ENCODE measurements at places on chromosomes 6 and 20.

DNA sequence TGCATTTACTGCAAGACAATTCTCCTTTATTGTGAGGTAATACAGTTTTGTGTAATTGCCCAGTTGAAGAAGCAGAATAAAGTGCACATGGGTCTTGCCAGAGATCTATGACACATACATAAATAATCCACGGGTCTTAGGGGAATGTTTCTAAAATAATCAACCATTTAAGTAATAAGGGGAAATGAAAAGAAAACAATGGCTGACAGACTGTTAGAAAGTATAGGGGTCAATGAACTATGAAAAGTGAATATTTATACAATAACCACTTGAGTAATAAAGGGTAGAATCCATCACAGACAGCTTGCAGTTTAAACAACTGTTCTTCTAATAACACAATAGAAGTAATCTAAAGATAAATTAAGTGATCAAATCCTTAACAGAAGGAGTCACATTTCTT, 477.2 kb downstream of the EYS start:
- DNase-seq, result no peak

DNA sequence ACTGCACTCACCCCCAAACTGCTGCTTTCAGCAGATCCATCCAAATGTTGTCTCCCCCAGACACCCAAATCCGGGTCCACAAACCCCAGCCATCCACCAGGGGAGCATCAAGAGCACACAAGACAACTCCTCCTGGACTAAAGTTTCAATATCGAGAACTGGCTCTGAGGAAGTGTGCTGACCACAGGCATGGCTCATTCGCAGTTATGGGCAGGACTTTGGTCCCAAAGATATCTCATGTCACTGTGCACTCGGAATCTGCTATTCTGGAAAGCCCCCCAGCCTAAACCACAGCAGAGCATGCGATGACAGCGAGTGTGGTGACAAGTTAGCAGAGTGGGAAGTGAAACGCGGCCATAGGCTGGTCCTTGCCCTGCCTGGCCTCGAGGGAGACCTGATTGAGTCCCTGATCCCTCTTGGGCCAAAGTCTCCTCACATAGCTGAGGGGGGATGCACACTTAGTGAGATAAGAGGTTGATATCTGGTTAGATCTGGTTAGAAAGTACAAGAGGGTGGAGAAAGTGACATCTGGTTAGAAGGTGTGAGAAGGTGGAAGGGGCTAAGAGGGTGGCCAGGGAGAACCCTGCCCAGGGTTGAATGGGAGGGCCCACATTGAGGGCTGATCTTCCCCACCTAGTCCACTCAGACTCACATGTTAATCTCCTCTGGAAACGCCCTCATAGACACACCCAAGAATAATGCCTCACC, 149.7 kb downstream of the MRPL14 start:
- DNase-seq, result peak; percentile 84

DNA sequence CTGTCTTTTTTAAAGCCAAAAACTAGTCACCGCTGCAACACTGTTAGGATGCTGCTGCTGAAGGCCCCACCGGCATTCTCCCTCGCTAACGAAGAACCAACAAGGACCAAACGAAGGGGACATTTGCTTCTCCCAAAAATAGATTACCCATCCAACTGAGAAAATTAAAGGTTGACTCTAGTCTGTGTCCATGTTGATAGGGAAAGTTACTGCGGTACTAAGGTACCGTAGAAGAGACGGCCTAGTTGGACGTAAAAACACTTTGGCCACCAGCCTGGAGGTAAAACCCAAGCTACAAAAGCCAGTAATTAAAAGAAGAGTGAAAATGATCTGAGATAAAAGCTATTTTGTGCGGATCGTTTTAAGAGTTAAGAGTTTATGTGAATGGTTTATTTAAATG, 11.8 kb upstream of the FOXF2 start:
- DNase-seq, result no peak

- DNase-seq, result no peak
These were observed 162.1 kb downstream of the AIG1 start for GRCh38 chr6:143222801-143223231.

GRCh38 chr6:111871207-111871606, 2.0 kb downstream of the FYN start:
- peak; percentile 65 for DNase-seq

DNA sequence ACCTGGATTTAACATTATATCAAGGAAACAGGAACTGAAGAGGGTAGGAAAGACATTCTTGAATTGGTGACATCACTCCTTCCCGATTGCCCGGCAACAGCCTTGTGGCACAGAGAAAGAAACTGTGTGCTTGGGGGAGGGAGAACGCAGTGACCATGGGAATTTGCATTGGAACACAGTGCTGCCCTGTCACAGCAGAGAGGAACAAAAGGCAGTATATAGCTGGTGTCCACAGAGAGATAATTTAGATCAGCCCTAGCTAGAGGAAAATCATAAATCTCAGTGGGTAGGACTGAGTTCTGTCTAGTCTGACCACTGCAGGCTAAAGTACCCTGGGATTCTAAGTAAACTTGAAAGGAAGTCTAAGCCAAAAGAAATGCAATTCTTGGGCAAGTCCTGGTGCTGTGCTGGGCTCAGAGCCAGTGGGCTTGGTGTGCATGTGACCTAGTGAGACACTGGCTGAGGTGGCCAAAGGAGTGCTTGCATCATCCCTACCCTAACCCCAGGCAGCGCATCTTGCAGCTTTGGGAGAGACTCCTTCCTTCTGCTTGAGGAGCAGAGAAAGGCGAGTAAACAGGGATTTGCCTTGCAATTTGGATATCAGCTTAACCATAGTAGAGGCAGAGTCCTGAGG, 697.6 kb downstream of the HACE1 start:
- no peak for DNase-seq

- DNase-seq, result no peak
These were observed 447.0 kb downstream of the LMBRD1 start for GRCh38 chr6:69349771-69350170.

All from CD14-positive monocyte (primary cell).